ENCODE measurements at places on chromosomes 7 and 10.

DNA sequence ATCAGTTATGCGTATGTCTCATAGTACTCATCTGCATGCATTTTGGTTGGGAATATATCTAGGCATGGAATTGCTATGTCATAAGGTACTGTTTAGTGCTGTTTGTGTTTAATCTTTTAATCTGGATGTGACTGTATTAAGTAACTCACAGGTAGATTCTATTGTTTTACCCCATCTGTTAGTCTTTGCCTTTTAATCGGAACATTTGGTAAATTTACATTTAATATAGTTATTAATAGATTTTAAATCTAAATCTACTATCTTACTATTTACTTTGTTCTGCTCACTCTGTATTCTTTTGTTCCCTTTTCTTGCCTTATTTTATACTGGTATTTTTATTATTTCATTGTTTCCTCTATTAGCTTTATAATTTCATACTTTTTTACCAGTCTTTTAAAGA, 10.6 kb upstream of the ITGA8 start:
- no peak for DNase-seq

DNA sequence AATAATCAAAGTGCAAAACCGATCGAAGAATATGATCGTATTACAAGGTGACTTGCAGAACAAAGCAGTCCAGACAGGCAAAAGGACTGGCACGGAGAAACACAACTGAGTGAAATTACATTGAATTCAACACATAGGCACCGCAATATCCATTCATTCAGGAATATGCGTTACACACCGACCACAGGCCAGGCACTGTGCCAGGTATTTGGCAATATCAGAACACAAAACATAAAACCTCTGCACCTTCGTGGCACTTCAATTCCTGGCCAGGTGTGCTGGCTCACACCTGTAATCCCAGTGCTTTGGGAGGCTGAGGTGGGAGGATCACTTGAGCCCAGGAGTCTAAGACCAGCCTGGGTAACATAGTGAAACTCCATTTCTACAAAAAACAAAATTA, 187.9 kb downstream of the DIP2C start:
- DNase-seq: no peak

- no peak for DNase-seq
Observed at GRCh38 chr7:25857376-25858067, 294.5 kb upstream of the NFE2L3 start.

GRCh38 chr10:35561715-35562114, 43.4 kb upstream of the GJD4 start:
- DNase-seq: no peak

- DNase-seq: no peak
Observed at GRCh38 chr10:122246830-122247520, 24.1 kb upstream of the BTBD16 start.

DNA sequence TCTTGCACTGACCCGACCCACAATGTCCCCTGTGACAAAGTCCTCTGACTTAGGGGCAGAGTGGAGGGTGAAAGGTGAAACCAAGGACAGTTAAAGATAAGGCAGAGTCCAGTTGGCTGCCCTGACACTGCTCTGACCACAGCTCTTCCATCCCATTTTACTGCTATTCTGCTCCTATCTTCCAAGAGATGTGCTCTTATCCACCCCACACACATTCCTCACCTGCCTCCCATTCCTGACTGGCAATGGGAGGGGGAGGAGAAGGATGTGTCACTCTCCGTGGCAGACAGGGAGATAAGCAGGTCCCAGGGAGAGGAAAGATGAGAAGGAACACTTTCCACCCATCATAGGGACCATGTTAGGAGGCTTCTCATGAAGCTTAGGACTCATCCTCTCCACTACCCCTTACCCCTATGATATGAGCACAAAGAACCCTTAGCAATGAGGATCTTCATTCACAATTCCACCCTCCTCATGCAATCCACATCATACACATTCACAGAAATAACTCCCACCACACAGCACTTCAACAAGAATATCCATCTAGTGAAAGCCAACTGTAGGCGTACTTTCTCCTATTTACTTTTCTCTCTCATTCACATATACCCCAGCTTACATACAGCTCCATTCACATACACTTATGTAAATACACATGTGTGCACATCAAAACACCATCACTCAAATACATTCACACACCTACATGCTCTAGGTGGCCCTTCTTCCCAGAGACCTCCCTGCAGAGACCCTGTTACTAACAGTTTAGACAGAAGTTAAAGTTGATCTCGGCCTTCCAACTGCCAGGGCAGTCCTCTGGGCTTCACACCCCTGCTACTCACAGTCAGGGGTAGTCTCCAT, 6.6 kb downstream of the SYNPO2L start:
- no peak for DNase-seq

Data from stimulated activated CD8-positive, alpha-beta memory T cell treated with anti-CD3 and anti-CD28 coated beads, Interleukin-4, amount 100 ng/mL, for 4 hours (primary cell).